ENCODE measurements at places on chromosomes 5 and 9.

DNA sequence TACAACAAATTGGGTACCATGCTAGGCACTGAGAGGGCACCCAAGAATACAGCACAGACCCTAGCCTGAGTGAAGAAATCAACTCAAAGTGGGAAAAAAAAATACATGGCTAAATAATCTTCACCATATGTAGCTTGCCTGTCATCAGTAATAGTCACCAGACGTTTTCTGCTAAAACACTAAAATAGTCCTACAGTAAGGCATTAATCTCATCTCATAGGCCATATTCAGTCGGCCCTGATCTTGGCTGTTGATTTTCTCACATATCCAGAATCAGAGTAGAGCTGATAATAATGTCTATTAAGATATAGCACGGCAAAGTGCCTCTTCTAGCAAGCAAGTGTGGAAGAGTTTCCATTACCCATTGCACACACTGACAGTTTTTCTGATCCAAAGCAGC is 322.1 kb upstream of the SLC30A5 start:
- H3K4me3 ChIP-seq = no peak overlapping the region
- no peaks in the 10 kb centered on the region for H3K27me3 ChIP-seq
- no peak overlapping the region for H3K27ac ChIP-seq
- no peaks in the 10 kb centered on the region for H3K4me1 ChIP-seq

GRCh38 chr5:137234973-137235943 is 263.9 kb downstream of the SPOCK1 start:
- H3K27me3 ChIP-seq = no peaks in the 10 kb centered on the region
- H3K4me3 ChIP-seq = no peak overlapping the region
- no peaks in the 10 kb centered on the region for H3K4me1 ChIP-seq
- H3K27ac ChIP-seq = no peak overlapping the region
- H3K36me3 ChIP-seq = no peaks in the 10 kb centered on the region

DNA sequence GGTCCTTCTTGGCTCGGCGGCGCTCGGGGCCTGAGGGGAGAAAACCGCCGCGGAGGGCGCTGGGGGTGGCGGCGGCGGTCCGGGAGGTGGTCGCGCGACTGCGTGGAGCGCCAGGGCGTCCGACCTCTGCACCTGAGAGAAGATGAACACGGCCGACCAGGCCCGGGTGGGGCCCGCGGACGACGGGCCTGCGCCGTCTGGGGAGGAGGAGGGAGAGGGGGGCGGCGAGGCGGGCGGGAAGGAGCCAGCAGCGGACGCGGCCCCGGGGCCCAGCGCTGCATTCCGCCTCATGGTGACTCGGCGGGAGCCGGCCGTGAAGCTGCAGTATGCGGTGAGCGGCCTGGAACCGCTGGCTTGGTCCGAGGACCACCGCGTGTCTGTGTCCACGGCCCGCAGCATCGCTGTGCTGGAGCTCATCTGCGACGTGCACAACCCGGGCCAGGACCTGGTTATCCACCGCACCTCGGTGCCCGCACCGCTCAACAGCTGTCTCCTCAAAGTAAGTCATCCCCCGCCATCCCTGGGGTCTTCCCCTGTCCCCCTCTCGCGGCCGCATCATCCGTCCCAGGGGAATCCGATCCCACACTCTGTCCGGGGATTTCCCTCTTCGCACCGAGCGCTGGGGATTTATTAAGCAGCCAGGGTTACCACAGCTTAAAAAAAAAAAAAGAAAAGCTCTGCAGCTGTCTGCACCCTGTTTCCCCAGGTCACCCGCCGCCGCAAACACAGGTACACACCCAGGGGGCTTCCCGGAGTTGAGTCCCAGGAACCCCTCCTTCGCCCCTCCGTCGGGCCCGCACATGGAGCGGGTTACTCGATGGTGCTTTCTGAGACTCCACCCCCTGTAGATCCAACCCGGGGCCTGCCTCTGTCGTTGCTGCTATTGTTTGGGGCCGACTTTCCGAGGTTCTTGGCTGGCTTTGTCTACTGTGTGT is at the start of gene GTF3C4:
Gene GTF3C4, plus strand, starts transcription at position 8 of the 935 bp plus-strand sequence. Its CDS starts 135 bp downstream, at position 143.
- H3K36me3 ChIP-seq = no peaks in the 10 kb centered on the region

DNA sequence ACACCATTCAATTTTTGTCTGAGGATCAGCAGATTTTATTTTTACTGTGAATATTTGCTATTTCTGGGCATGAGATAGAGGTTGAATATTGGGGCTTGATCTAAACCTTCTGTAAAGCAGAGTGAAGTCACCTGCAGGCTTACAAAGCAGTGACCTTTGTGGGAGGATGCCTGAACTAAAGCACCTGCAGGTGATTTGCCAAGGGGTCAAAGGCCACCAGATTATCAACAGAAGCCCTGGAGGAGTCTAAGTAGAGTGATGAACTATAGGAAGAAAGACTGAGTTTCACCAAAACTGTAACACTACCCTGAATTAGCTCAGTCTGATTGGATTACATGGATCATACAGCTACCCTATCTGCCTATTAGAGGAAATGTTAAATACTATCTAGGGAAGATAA is 144.3 kb upstream of the PRLR start:
- no peak for DNase-seq
- no peaks in the 10 kb centered on the region for H3K27me3 ChIP-seq
- H3K36me3 ChIP-seq = no peaks in the 10 kb centered on the region

DNA sequence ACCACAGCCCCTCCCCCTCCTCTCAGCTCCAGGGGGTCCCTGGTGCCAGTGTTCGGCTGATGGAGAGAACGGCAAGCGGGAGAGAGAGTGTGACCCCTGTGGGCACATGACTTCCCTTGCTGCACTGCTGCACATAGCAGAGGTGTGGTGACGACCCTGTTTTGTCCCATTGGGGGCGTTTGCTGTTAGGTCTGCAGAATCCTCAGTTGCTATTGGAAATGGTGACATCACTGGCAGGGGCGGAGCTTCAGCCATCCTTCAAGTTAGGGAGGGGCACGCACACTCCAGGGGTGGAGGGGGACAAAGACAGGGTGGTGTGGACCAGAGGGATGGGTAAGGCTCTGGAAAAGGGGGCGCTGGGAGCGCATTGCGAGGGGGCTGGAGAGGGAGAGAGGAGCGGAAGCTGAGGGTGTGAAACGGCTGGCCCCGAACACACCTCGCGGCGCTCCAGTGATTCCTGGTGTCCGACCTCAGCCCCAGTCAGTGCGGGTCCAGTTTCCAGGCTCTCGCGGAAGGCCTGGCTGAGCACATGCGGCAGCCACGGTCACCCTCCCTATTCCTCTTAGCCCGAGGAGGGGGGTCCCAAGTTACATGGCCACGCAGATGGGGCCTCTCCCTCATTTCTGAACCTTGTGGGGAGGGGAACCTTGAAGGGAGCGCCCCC is 764 bp upstream of the GRIN1 start:
- peaks cover 73% of the 10 kb centered on the region for H3K27me3 ChIP-seq
- H3K4me1 ChIP-seq = peaks cover 8% of the 10 kb centered on the region
- no peak overlapping the region for H3K4me3 ChIP-seq
- H3K27ac ChIP-seq = no peak overlapping the region
- H3K36me3 ChIP-seq = no peaks in the 10 kb centered on the region

DNA sequence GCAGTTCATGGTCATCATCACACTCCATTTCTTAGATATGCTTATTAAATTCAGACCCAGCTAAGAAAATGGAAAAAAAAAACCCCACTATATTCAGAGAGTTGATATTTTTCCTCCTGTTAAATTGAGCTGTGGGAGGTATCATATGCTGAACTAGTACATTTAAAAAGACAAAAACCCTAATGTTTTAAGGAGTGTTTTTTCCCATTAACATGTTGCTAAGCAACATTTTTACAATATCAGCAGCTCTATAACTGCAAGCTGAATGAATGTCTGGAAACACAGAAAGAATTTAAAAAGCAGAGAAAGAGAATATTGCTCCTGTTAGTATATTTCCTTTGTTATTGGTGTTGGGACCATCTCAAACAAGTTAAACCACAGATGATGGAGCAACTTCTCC is 265.8 kb upstream of the GRIA1 start:
- DNase-seq = no peak
- H3K27ac ChIP-seq = no peak overlapping the region
- H3K27me3 ChIP-seq = no peaks in the 10 kb centered on the region
- H3K36me3 ChIP-seq = no peaks in the 10 kb centered on the region

GRCh38 chr5:181037365-181037861 is 2.7 kb upstream of the BTNL9 start:
- no peak overlapping the region for H3K27ac ChIP-seq
- no peaks in the 10 kb centered on the region for H3K4me1 ChIP-seq
- no peak for DNase-seq
- H3K36me3 ChIP-seq = no peaks in the 10 kb centered on the region
- peaks cover 18% of the 10 kb centered on the region for H3K27me3 ChIP-seq

GRCh38 chr5:54637654-54638053 is 120.1 kb downstream of the SNX18 start:
- H3K27ac ChIP-seq = no peak overlapping the region
- no peaks in the 10 kb centered on the region for H3K27me3 ChIP-seq
- H3K4me1 ChIP-seq = peaks cover 11% of the 10 kb centered on the region
- no peak overlapping the region for H3K4me3 ChIP-seq

DNA sequence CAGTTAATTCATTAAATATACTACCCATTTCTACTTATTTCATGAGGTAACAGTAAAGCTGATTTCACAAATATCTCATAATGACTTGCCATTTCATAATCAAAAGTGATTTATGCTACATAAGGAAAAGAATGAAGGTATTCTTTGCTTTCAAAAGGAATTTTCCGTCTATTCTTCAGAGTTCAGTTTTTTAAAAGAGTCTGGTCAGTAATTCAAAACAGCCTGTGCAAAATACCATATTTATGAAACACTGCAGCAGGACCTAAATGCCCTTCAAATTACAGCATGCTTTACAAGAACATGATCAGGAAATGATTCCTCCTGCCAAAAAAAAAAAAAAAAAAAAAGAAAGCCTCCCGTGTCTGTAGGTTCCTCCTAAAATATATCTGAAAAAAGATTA is 154.7 kb downstream of the KIAA0825 start:
- H3K27me3 ChIP-seq = no peaks in the 10 kb centered on the region
- DNase-seq = no peak
- no peaks in the 10 kb centered on the region for H3K4me1 ChIP-seq
- H3K27ac ChIP-seq = no peak overlapping the region
- no peaks in the 10 kb centered on the region for H3K36me3 ChIP-seq

- no peak overlapping the region for H3K27ac ChIP-seq
- no peaks in the 10 kb centered on the region for H3K4me1 ChIP-seq
- no peak overlapping the region for H3K4me3 ChIP-seq
- no peaks in the 10 kb centered on the region for H3K27me3 ChIP-seq
- DNase-seq = no peak
Observed at GRCh38 chr9:35556776-35557175, 48.3 kb upstream of the TESK1 start.

DNA sequence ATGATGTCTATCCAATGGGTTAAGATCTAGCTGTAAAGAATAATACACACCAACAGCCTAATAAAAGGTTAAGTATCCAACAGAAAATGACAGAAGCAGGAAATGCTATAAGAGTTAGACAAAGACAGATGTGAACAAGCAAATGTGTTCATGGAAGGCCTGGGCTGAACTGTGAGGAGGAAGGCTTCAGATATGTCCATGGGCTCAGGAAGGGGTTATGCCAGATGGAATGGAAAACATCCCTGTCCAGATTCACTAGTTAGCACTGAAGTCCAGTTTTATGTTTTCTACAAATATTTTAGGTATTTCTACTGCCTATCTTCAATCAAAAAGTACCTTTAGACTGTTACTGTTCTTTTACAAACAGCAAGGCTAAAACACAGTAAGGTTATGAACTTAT is 27.1 kb downstream of the ERAP1 start:
- no peaks in the 10 kb centered on the region for H3K27me3 ChIP-seq
- no peak overlapping the region for H3K4me3 ChIP-seq
- no peaks in the 10 kb centered on the region for H3K4me1 ChIP-seq
- no peak overlapping the region for H3K27ac ChIP-seq
- no peak for DNase-seq
- peaks cover 93% of the 10 kb centered on the region for H3K36me3 ChIP-seq

- no peak overlapping the region for H3K4me3 ChIP-seq
- DNase-seq = no peak
Observed at GRCh38 chr9:86324308-86324707, 29.9 kb downstream of the TUT7 start.
